ENCODE measurements at places on chromosomes 7 and 10. TPM values are rescaled to one million over a fixed set of nuclear protein-coding genes. Genes with fewer than 3 reads are reported as not detected.
A peak's percentile ranks its signal among the peaks of the same experiment; 100 is the strongest.

The GIMAP1 gene
- 3.8 TPM for total RNA-seq

The TAF6 gene
- total RNA-seq, result 24.4 TPM

DNA sequence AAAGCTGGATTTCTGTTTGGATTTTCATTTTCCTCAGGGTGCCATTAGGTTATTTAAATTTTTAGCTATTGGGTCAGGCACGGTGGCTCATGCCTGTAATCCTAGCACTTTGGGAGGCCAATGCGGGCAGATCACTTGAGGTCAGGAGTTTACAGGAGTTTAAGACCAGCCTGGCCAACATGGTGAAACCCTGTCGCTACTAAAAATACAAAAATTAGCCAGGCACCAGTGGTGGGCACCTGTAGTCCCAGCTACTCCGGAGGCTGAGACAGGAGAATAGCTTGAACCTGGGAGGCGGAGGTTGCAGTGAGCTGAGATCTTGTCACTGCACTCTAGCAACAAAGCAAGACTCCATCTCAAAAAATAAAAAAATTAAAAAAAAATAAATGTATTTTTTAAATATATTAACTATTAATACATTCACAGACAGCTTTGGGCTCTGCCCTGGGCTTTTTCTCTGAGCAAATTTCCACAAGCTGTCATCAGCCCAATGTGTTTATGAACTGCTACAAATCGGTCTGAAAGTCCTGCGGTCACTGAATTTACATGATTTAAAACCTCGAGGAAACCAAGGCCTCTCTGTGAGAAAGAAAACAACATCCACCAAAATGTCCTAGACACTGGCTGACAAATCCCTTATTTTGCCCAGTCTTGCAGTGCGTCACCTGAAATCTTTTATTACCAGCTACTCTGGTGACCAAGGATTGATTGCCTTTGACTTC lies 19.2 kb upstream of the PLEKHS1 start:
- H3K27ac ChIP-seq, result no peak overlapping the region

GRCh38 chr10:133180965-133181639 lies 21.1 kb downstream of the KNDC1 start:
- no peaks in the 10 kb centered on the region for H3K4me1 ChIP-seq
- H3K27me3 ChIP-seq, result peaks cover 20% of the 10 kb centered on the region
- DNase-seq, result no peak
- no peaks in the 10 kb centered on the region for H3K36me3 ChIP-seq
- H3K4me3 ChIP-seq, result no peak overlapping the region

DNA sequence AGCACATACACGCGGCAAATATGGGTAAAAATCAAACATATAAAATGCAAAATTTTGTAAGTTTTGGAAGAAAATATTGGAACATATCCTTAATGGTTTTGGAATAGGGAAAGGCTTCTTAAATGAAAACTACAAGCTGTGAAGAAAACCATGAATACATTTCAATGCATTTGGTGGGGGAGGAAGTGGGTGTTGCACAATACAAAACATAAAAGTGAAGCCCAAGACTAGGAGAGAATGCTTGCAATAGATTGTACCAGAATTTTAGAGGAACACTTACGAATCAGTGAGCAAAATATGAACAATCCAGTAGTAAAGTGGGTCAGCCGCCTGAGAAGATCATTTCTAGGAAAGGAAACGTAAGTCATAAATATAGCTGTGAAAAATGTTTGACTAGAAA lies 322.6 kb upstream of the MKI67 start:
- H3K27ac ChIP-seq, result no peak overlapping the region
- no peaks in the 10 kb centered on the region for H3K36me3 ChIP-seq
- H3K27me3 ChIP-seq, result no peaks in the 10 kb centered on the region
- no peaks in the 10 kb centered on the region for H3K4me1 ChIP-seq
- no peak for DNase-seq
- no peak overlapping the region for H3K4me3 ChIP-seq

DNA sequence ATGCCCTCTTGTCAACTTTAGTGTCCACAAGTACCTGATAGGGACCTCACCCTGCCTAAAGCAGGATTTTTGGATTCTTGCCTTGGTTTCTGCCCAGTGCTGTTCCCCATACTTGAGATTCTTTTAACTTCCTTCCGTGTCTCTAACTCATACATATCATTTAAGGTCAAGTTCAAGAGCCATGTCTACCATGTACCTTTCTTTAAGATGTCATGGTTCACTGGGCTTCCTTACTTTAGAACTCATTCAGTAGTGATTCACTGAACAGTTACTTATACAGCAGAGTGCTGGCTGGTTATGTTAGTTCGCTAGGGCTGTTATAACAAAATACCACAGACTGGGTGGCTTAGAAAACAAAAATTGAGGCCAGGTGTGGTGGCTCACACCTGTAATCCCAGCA lies 5.0 kb upstream of the CFAP58 start:
- H3K27ac ChIP-seq, result peak overlapping the region; percentile 71
- DNase-seq, result no peak
- no peaks in the 10 kb centered on the region for H3K27me3 ChIP-seq
- H3K36me3 ChIP-seq, result no peaks in the 10 kb centered on the region
